ENCODE measurements at places on chromosomes 3 and 15.

GRCh38 chr15:47577461-47577860, 139.8 kb upstream of the SEMA6D start:
- DNase-seq = no peak

DNA sequence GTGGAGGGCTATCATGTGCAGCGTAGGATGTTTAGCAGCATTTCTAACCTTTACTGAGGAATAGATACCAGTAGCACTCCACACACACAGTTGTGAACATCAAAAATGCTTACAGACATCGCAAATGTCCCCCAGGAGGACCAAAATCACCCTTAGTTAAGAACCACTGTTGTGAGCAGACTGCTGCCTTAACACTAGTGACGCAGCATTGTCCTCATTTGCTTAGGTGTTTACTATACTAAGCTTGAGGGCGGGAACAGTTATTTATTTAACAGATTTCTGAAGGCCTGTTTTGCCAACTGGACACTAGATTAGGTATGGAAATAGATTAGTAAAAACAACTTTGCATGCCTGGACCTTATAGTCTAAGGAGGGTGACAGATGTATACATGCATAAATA, 2.3 kb downstream of the PPP2R3A start:
- no peak for DNase-seq

DNA sequence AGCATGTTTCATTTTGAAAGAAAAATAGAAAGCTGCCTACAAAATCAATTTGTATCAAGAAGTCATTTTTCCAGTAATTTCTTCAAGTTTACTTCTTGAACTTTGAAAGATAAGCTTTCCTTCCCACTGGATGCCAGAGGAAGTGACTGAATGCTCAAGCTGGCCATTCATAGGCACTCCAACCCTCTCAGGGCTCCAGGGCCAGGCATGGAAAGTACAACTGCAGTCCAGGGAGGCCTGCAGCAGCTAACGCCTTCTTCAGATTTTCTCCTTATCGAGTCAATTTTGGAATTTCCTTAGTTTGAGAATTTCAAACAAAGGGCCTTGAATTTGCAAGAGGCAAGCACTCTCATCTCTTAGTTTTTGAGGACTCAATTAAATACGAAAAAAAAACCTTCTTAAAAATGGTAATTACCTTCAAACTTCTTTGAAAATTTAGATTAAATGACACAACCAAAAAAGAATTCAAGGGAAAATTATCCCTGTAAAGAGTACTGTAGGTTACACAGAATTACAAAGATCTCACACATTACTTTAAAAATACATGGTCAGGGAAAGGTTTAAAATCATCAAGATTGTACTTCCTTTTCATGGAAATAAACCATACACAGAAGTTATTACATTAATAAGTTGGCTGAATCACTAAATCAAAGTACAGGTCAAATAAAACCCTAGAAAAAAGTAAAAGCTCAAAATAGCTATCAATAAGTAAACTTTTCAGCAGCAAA, 2.5 kb downstream of the UBP1 start:
- DNase-seq = no peak

DNA sequence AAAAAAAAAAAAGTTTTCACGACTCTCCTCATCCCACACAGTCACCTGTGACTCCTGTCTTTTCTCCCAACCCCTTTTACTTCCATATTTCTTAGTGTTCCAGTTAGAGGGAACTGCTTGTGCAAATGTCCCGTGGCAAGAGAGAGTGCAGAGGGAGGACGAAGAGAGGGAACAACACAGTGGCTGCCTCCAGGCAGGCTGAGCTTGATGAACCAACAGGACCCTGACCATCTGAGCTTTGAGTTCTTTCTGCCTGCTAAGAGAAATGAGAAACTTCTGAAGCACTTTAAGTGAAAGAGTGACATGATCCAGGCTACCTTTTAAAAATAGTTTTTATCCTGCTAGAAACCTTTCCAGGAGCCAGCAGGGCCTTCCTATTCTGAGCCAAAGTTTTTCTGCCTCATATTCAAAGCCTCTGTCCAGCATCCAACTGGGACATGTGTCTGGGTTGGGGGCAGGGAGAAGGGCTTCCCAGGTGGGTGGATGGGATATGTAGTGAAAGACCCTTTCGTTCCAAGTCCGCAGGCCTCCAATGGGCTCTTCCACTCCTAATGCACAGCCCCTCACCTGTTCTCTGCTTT, 239.9 kb downstream of the OPA1 start:
- no peak for DNase-seq

DNA sequence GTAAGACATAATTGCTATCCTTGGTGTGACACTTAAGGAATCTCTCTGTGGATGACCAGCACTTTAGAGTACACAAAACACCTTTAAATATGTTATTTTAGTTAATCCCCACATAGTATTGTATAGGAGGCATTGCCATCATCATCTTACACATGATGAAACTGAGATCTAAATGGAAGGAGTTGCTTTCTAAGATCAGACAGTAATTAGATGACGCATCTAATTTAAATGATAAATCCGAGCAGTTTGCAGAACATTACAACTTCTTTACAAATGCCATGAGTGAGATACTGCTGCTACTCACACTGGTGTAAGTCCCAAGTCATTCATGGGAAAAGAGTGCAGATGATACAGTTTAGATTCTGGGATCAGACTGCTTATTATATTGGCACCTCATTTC, 431.9 kb downstream of the MFSD1 start:
- no peak for DNase-seq

DNA sequence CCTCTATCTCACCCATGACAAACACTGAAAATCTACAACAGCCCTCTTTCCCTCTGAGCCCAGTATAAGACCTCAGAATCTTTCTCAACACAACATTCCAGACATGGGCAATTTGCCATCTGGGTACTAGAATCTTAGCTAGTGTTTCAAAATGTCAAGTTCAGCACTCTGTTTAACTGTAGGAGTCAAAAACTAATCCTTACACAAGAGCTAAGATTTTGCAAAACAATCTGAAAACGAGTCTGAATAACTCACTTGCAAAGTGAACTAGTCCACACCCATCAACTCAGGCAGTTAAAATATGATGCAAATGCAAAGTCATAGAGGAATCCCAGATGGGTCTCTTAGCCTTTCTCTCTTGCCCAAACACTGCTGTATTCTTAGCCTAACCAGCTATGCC, 67.8 kb downstream of the GPR176 start:
- peak; percentile 77 for DNase-seq

GRCh38 chr3:123678108-123678511, 93.3 kb upstream of the HACD2 start:
- DNase-seq = peak; percentile 78

GRCh38 chr15:80804970-80805495, 25.9 kb downstream of the CEMIP start:
- DNase-seq = no peak

GRCh38 chr3:75272691-75273090, 391.4 kb upstream of the FRG2C start:
- peak; percentile 11 for DNase-seq

DNA sequence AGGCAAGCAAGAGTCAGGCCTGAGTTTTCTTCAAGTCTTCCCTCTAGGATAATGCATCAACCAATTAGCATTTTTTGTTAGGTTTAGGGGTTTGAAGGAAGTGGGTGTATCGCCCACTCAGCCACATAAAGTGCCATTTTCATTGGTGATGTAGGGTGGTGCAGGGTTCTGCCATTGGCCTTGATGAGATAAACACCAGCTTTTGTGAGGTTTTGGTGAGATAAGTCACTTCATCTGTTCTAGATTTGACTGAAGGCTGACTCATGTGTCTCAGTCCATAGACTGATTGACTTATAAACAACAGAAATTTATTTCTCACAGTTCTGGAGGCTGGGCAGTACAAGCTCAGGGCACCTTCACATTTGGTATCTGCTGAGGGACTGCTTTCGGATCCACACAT, 84.5 kb upstream of the C3orf80 start:
- no peak for DNase-seq

DNA sequence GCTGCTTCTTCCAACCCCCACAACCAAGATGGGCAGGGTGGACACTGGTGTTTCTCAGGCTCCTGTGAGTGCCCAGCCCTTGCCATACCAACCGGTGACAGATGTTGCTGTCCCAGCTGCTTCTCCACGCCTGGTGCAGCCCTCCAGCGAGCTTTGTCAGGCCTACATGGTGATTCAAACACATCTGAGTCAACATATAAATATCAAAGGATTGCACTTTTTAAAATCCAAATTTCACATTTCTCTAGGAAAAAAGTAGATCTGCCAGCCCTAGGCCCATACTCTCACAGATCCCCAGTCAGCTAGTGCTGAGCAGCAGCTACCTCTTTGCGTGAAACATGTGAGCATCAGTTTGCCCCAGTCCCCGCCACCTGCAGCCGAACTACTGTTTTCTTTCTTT, 52.7 kb downstream of the RPN1 start:
- DNase-seq = no peak

DNA sequence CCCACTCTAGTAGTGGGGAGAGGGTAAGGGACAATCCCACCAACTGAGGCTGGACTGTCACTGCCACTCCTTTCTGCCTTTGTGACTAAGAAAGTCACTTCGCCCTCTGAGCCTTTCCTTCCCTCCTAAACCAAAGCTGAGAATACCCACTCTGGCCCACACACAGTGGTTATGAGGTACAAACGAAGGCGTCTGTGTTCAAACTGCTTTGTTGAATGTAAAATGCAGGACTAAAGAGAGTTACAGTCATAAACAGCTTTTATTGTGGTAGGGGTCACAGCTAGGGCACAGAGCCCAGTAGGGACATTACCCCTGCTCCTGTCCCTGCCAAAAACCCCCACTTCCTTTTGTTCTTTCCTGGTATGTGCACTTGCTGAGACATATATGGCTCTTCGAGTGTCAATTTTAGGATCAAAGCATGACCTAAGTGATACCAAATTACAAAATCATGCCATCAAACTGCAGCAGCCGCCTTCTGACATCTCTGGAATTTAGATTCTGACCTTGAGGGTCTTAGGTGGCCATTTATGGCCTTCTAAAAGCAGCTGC, 45.1 kb downstream of the CTDSPL start:
- no peak for DNase-seq

GRCh38 chr3:196287090-196287439, 461 bp downstream of the PCYT1A start:
- DNase-seq = no peak

- no peak for DNase-seq
Measured at GRCh38 chr15:54519577-54519976, 541.3 kb downstream of the UNC13C start.

GRCh38 chr3:190017521-190018288, 103.0 kb downstream of the P3H2 start:
- DNase-seq = peak; percentile 46

GRCh38 chr3:49871531-49872153, 1.9 kb upstream of the CAMKV start:
- DNase-seq = no peak

- DNase-seq = peak; percentile 33
Measured at GRCh38 chr3:46489875-46490274, 7.9 kb upstream of the RTP3 start.
